ENCODE measurements at places on chromosomes 6 and 20.

DNA sequence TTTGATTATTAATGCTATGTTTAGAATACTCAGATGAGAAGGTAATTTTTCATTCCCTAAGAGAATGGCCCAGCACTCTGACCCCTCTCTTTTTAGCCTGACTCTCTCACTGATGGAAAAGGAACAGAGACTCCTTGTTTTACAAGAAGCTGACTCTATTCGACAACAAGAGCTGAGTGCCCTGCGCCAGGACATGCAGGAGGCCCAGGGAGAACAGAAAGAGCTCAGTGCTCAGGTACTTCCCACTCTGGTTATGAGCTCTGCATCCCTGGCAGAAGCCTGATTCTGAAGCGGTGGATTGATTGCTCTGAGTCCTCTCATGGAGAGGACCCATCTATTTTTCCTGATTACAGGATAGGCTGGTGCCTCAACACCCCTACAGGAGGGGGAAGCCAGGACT, 33.0 kb downstream of the C20orf173 start:
- no peak for ATAC-seq

DNA sequence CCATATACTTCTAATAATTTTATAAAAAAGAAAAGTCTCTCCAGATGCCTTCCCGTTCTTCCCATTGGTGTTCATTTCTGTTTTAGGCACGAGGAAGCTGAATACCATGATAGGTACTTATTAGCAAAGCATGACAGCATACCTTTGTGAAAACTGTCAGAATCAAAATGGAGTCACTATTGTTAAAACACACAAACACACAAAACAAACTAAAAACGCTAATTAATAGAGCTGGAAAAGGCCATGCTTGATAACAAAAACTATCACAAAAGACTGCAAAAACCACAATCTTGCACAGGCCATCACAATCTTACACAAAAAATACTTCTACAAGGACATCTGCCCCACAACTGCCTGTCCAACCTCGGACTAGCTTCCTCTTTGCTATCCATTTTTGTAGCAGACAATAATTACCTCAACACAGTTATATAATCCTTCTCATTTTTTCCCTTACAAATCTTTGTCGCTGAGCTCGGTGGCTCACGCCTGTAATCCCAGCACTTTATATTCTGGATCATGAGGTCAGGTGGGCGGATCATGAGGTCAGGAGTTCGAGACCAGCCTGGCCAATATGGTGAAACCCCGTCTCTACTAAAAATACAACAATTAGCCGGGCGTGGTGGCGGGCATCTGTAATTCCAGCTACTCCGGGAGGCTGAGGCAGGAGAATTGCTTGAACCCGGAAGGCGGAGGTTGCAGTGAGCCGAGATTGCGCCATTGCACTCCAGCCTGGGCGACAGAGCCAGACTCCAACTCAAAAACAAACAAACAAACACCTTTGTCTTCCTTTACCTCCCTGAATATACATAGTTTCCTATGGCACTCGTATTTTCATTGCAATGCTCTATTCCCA, 3.2 kb upstream of the ABT1 start:
- no peak for ATAC-seq

- ATAC-seq = no peak
Observed at GRCh38 chr20:39259010-39259803, 297.1 kb downstream of the DHX35 start.

GRCh38 chr6:52546192-52546591, 30.7 kb downstream of the TRAM2 start:
- ATAC-seq = no peak

- peak; percentile 51 for ATAC-seq
Observed at GRCh38 chr6:36246506-36247268, 23.2 kb upstream of the PNPLA1 start.

GRCh38 chr6:156348424-156348823, 428.8 kb upstream of the ARID1B start:
- no peak for ATAC-seq

DNA sequence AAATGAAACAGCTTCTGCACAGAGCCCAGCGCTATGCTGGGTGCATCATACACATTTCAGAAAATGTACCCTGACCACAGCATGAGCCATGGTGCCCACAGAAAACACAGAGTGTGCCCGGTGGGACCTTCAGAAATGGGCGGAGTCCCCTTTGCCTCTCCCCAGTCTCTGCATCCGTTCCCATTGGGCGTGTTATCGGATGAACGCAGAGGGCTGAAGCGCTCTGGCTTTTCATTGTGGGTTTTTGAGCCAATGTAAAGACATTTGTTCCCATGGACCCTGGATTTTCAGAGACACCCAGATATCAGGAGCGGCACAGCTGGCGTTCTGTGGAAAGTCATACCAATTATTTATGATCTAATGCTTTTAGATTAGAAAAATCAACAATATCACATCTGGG, 99.8 kb downstream of the DACT2 start:
- no peak for ATAC-seq

DNA sequence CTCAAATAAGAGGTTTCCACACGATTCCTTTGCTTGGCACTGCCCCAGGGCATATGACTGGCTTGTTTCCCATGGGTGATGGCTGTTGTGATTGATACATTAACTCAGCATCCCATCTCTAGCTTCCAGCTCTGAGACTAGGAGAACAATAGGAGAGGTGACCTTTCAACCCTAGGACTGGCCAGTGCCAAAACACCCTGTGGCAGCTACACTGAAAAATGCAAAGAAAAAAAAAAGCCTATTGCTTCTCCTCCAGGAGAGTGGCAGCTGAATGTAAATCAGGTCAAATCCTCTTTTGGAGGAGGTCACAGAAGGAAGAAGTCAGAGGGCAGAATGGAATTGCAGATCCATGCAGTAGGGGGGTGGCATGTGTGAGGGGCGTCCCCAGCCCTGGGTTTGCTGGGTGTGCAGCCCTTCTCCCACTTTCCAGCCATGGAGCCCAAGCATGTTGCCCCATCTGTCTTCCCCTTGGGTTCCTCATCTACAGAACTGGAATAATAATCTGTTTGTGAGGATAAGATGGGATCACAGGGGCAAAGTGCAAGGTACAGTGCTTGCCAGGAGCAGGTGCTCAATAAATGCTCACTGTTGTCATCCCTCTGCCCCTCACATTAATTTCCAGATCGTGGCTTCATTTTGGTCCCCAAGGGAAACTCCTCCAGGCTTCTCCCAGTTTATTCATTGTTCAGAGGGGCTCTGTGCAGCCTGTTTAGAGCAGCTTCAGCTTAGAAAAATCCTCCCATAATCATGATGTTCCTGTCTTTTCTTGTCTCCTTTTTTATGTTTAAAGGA, 245.0 kb upstream of the RIN2 start:
- ATAC-seq = no peak

- no peak for ATAC-seq
Observed at GRCh38 chr6:13175759-13176158, 152.6 kb downstream of the TBC1D7 start.

DNA sequence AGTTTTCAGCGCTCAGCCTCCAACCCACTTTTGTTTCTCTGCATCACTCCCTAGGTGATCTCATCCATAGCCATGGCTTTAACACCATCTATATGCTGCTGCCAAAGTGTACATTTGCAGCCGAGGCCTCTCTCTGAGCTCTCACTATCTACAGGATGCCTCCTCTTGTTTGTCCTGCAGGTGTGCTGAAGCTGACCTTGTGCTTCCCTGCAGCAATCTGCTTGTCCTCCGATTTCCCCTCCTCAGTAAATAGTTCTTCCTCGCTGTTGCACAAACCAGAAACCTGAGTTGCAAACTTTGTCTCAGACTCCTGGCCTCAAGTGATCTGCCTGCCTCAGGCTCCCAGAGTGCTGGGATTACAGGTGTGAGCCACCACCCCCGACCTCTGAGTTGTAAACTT, 3.7 kb upstream of the TXNDC5 start:
- no peak for ATAC-seq

GRCh38 chr20:10679269-10679668, 5.5 kb upstream of the JAG1 start:
- ATAC-seq = no peak

DNA sequence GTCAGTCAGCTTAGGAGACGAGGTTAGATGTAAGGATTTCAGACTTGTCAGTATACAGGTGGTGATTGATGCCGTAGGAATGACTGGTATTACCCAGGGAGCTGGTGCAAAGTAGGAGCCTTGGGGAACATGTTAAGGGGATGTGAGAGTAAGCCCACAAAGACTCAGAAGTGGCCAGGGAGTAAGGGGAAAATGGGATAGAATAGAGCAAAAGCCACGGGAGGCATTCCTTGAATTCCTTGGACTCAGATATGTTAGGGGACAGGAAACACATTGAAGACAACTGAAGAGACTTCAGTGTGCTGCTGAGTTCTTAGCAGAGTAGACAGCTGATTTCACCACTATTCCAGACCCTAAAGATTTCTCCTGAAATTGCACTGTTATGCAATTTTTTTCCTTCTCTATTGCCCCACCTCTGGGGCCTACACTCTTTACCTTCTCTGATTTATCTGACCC, 1.2 kb upstream of the ACAT2 start:
- ATAC-seq = no peak

DNA sequence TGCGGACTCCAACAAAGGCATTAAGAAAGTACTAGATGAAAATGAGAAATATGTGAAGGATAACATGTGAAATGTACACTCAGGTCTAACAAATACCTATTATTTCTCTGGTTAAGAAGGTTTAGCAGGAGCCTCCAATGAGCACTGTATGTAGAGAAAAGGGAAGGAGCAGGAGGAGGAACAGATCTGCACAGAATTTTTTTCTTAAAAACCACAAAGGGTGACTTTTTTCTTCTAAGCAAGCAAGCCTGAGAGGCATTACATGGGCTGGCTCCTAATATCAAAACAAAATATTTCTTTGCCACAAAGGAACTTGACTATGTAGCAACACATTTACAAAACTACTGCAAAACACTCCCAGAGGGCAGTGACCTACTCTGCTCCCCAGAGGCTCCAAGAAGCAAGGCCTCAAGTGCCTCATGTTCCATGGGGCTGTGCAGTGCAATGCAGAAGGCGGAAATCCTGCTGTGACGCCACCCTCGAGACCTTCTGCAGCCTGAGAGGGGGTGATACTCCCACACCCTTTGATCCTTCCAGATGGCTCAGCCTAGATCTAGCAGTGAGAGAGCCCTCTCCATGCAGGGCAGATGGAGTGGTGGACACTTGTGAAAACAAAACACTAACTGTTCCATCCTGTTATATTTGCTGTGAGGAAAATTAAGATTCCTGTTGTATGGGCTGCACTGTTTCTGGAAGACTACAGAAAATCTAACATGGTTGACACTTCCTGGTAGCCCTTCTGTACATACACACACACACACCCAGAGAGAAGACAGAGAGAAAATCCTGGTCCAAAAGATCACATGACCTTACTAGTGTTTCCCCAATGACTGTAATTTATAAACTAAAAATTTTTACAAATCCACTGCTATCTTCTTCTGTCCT, 36.0 kb upstream of the SMIM29 start:
- ATAC-seq = no peak

DNA sequence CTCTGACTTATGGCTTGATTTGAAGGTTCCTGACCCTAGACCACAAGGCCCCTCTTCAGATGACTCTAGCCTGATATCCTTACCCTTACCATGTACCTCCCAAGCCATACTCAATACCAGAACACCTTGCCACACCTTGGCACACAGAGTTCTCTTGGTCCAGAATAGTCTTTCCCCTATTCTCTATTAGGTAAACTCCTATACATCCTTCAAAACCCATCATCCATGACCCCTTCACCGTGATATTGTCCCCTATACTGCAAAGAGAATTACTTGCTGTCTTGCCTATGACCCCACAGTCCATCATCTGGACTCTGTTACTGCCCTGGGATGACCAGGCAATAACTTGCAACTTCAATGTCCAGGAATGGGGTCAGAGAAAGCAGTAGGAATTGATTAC, 31.8 kb upstream of the DSN1 start:
- no peak for ATAC-seq

DNA sequence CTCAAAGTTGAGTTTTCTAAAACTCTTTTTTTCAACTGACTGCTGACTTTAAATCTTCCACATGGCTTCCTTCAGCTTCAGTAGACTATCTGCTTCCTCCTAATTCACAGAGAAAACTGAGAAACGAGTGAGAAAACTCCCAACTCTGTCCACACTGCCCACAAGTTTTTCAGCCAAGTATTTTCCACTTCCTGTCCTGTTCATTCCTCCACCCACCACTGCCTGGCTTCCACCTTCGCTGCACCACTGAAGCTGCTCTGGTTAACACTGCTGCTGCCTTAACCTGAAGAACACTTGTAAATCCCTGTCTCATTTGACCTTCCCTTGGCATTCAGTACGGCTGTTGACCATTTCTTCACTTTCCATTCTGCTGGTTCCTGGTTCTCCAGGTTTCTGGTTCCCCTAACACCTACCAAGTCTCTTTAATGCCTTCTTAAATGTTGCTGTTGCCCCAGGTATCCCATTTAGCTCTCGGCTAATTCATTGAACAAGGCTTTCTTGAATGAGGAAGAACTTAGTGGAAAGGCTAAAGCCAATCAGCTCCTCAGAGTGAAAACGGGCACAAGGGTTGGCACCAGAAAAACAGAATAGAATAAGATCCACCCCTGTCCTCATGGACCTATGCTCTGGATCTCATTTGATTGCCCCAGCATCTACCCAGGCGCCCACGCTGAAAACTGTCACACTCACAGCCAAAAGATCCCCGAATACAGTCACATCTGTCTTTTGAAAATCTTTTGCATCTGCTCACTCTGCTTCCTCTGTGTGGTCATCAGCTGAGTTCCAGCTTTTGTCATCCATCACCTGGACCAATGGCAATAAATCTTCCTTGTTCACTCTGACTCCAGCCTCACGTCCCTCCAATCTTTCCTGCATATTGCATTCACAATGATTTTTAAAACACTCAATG, 104.4 kb upstream of the TAB2 start:
- no peak for ATAC-seq

GRCh38 chr6:132199343-132199742, 201.9 kb downstream of the MOXD1 start:
- ATAC-seq = no peak

- ATAC-seq = peak; percentile 42
Observed at GRCh38 chr6:54232703-54233102, 75.5 kb upstream of the TINAG start.

GRCh38 chr6:167700199-167700598, 126.5 kb upstream of the AFDN start:
- ATAC-seq = no peak

DNA sequence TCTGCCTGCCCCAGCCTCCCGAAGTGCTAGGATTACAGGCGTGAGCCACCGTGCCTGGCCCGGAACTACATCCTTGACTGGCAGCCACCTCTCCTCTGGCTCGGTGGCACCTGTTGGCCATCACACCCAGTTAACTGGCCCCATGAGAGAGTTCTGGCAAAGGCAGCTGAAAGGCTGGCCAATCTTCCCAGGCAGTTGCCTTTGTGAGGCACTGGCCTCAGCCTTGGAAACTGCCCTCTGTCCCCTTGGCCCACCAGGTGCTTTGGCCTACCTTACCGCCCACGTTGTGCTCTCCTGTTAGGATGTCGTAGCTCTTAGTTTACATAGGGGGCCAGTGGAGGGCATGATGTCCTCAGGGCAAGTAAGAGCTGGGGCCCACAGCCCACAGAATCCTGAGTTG, 9.6 kb upstream of the MANBAL start:
- ATAC-seq = no peak

GRCh38 chr20:11520596-11520995, 397.1 kb upstream of the BTBD3 start:
- ATAC-seq = no peak
